ENCODE measurements at places on chromosomes 12 and 14. TPM values are rescaled to one million over a fixed set of nuclear protein-coding genes. Genes with fewer than 3 reads are reported as not detected.

DNA sequence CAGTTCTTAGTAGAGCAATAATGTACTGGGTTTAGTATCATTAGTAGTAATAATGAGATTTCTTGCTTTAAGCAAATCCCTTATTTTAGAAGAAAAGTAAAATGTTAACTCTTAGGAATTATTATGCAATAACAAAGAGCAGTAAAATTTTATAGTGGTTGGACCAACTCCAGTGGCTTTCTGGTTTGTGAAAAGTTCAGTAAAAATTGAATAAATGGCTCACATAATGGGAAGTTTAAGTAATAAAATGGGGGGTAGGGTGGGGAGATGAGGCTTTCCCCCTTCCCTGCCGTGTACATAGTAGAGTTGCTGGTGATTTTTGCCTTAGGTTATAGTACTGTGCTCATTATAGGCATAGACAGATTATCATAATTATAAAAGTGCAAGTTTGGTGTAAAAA is 250.5 kb upstream of the ATP2B1 start:
- H3K27ac ChIP-seq, result no peak overlapping the region
- H3K27me3 ChIP-seq, result no peaks in the 10 kb centered on the region
- H3K4me1 ChIP-seq, result peaks cover 26% of the 10 kb centered on the region
- no peak overlapping the region for H3K4me3 ChIP-seq

- no peak for DNase-seq
- peak overlapping the region; percentile 92 for H3K27ac ChIP-seq
- peaks cover 14% of the 10 kb centered on the region for H3K36me3 ChIP-seq
- H3K4me3 ChIP-seq, result no peak overlapping the region
- no peaks in the 10 kb centered on the region for H3K27me3 ChIP-seq
- H3K4me1 ChIP-seq, result peaks cover 94% of the 10 kb centered on the region
Observed at GRCh38 chr14:98187281-98187680, 1084.7 kb downstream of the BCL11B start.

Gene RDH16
- 0.12 TPM for total RNA-seq

Gene CNTN1
- not detected for total RNA-seq

Gene PROX2
- total RNA-seq, result 1.5 TPM

GRCh38 chr12:110104188-110105094 is 19.7 kb upstream of the IFT81 start:
- H3K4me1 ChIP-seq, result peaks cover 13% of the 10 kb centered on the region
- H3K27me3 ChIP-seq, result no peaks in the 10 kb centered on the region
- H3K4me3 ChIP-seq, result no peak overlapping the region
- DNase-seq, result no peak

GRCh38 chr14:105473677-105474482 is 741 bp upstream of the CRIP2 start:
- peaks cover 5% of the 10 kb centered on the region for H3K4me1 ChIP-seq
- DNase-seq, result peak; percentile 50
- no peak overlapping the region for H3K4me3 ChIP-seq

GRCh38 chr14:32078023-32078857 is 1.1 kb downstream of the ARHGAP5 start:
- peak overlapping the region; percentile 98 for H3K4me3 ChIP-seq
- H3K4me1 ChIP-seq, result peaks cover 47% of the 10 kb centered on the region

Gene SLC22A17
- total RNA-seq, result 2.2 TPM

Gene ITFG2
- 24.6 TPM for total RNA-seq

DNA sequence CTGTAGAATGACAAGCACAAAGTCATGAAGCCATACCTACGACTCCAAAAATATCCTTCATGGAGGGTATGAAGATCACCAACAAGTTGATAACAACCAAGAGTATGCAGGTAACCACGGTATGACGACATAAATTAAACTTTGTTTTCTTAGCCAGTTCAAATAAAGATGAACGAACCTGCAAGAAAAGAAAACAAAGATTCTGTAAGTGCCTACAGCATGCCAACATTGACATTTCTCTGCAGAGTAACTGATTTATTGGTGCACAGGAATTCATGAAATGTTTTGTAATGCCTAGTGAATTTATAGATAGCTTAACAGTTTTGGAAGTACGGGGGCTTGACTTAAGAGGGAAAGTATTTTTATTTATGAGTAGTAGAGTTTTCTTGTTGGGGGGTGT is 71.0 kb downstream of the SLC38A1 start:
- H3K4me3 ChIP-seq, result no peak overlapping the region
- H3K4me1 ChIP-seq, result peaks cover 27% of the 10 kb centered on the region
- DNase-seq, result no peak

DNA sequence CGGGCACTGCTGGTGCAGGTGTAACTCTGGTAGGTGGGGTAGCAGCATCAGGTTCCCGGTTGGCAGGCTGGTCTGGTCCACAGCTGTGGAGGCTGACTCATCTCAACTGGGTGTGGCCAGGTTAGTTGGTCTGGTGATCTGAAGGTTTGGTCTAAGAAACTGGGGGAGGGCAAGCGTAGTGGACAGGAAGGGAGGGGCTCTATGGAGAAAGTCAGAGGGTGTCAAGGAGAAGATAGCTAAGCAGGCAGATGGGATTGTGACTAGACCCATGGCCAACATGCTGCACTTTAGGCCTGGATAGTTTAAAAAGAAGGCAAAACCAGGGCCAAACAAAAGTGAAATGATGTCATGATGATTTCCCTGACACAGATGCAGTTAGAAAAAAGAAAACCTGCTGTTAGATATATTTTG is 7.9 kb downstream of the TRIM9 start:
- no peak overlapping the region for H3K27ac ChIP-seq
- DNase-seq, result no peak
- no peak overlapping the region for H3K4me3 ChIP-seq
- no peaks in the 10 kb centered on the region for H3K27me3 ChIP-seq

- H3K36me3 ChIP-seq, result no peaks in the 10 kb centered on the region
- no peaks in the 10 kb centered on the region for H3K4me1 ChIP-seq
- DNase-seq, result no peak
- H3K27me3 ChIP-seq, result peaks cover 23% of the 10 kb centered on the region
Observed at GRCh38 chr12:13471471-13471870, 274.9 kb downstream of the EMP1 start.

Gene SLC39A9
- total RNA-seq, result 47.9 TPM

- H3K27me3 ChIP-seq, result peaks cover 4% of the 10 kb centered on the region
- H3K27ac ChIP-seq, result no peak overlapping the region
- DNase-seq, result no peak
- no peak overlapping the region for H3K4me3 ChIP-seq
- no peaks in the 10 kb centered on the region for H3K36me3 ChIP-seq
Observed at GRCh38 chr14:95065411-95065810, 91.9 kb downstream of the DICER1 start.

DNA sequence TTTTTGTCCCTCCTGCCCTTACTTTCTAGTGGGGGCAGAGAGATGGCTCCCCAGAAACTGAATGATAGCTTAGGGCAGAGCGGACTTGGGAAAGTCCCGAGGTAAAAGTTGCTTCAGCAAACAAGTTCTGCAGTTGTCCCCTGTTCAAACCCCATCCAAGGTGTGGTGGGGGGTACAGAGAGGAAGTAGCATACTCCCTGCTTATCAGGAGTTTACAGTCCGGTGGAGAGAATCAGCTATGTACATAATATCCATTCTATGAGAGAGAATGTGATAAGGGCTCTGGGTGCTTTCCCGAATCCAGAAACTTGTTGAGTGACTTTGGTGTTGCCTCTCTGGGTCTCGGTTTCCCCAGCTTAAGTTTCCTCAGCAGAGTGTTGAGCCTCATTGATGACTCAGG is 40.4 kb upstream of the VRK1 start:
- H3K4me1 ChIP-seq, result no peaks in the 10 kb centered on the region
- no peaks in the 10 kb centered on the region for H3K36me3 ChIP-seq
- peaks cover 12% of the 10 kb centered on the region for H3K27me3 ChIP-seq
- no peak for DNase-seq

DNA sequence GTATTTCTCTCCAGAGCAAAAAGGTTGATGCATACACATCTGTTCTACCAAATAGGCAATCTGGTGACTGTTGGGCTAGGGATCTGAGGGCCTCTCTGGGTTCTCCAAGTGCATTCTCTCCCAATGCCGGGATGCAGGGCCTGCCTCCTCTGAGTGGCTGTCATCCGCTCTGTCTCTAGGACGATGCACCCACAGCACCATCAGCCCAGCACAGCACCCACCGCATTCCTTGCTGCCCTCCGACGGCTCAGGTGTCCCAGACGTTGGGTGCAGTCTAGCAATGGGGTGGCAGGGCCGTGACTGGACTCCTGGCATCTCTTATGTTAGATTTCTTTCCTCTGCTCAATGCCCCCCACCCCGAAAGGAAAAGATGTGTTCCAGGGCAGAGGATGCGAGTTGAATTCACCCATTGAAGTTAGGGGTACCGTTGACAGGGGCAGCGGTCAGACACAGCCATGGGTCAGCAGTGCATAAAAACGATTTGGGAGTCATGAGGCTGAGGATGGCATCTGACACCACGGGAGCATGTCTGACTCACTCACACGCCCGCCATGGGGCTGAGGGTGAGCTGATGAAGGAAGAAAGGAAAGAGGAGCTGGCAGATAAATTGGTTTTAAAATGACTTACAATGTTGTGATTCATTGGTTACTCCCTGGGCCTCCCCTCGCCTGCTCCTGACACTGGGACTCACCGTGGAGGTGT is 93.2 kb upstream of the C14orf180 start:
- DNase-seq, result no peak
- no peaks in the 10 kb centered on the region for H3K4me1 ChIP-seq
- no peak overlapping the region for H3K27ac ChIP-seq
- peaks cover 2% of the 10 kb centered on the region for H3K36me3 ChIP-seq
- no peak overlapping the region for H3K4me3 ChIP-seq

GRCh38 chr12:44603701-44604100 is 272.4 kb downstream of the NELL2 start:
- peaks cover 16% of the 10 kb centered on the region for H3K4me1 ChIP-seq
- peak overlapping the region; percentile 30 for H3K27ac ChIP-seq
- no peak for DNase-seq
- no peak overlapping the region for H3K4me3 ChIP-seq
- peaks cover 43% of the 10 kb centered on the region for H3K36me3 ChIP-seq

DNA sequence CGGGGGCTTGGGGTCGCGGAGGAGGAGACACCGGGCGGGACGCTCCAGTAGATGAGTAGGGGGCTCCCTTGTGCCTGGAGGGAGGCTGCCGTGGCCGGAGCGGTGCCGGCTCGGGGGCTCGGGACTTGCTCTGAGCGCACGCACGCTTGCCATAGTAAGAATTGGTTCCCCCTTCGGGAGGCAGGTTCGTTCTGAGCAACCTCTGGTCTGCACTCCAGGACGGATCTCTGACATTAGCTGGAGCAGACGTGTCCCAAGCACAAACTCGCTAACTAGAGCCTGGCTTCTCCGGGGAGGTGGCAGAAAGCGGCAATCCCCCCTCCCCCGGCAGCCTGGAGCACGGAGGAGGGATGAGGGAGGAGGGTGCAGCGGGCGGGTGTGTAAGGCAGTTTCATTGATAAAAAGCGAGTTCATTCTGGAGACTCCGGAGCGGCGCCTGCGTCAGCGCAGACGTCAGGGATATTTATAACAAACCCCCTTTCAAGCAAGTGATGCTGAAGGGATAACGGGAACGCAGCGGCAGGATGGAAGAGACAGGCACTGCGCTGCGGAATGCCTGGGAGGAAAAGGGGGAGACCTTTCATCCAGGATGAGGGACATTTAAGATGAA is 630 bp downstream of the FOS start:
- peak; percentile 61 for DNase-seq
- H3K27ac ChIP-seq, result peak overlapping the region; percentile 97
- H3K27me3 ChIP-seq, result peaks cover 44% of the 10 kb centered on the region
- peak overlapping the region; percentile 94 for H3K4me3 ChIP-seq

- H3K27ac ChIP-seq, result no peak overlapping the region
- no peak for DNase-seq
- H3K27me3 ChIP-seq, result no peaks in the 10 kb centered on the region
Observed at GRCh38 chr12:15851919-15852318, 30.3 kb upstream of the STRAP start.

Gene PPP4R4
- 2.0 TPM for total RNA-seq

Gene OTOGL
- total RNA-seq, result not detected

DNA sequence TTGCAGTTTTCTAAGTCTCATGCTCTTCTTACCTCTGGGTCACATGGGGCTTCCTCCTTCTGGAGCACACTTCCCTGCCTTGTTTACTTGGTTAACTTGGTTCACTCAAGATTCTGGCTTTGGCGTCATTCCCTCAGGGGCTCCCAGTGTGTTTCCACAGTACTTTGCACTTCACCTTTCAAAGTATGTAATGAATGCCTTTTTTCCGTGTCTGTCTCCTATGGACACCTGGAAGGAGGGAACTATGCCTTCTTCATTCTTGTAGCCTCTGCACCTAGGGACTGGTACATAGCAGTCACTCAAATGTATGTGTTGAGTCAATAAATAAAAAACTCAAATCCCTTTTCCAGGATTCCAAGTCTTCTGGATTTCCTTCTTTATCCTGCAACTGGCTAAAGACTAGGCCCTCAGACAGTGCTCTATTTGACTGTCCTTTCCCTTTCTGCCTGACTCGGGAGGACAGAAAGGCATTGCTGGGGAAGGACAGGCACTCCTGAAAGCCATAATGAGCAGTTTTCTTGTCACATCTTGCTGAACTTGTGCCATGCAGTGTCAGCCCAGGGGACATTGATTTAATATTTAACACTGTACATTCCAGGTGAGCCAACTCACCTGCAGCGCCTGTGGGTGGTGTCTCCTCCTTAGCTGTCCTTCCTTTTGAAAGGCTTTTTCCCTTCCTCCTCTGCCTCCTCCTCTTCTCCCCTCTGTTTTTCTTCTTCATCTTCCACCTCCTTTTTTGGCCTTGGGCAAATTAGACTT is 12.8 kb downstream of the MYRFL start:
- no peak for DNase-seq
- H3K36me3 ChIP-seq, result no peaks in the 10 kb centered on the region
- no peak overlapping the region for H3K27ac ChIP-seq
- H3K27me3 ChIP-seq, result peaks cover 19% of the 10 kb centered on the region

Gene NAB2
- 48.0 TPM for total RNA-seq

Gene ADAM20
- total RNA-seq, result not detected

Gene CPNE8
- 4.2 TPM for total RNA-seq

Gene SYNDIG1L
- total RNA-seq, result not detected

Gene L2HGDH
- 21.1 TPM for total RNA-seq

DNA sequence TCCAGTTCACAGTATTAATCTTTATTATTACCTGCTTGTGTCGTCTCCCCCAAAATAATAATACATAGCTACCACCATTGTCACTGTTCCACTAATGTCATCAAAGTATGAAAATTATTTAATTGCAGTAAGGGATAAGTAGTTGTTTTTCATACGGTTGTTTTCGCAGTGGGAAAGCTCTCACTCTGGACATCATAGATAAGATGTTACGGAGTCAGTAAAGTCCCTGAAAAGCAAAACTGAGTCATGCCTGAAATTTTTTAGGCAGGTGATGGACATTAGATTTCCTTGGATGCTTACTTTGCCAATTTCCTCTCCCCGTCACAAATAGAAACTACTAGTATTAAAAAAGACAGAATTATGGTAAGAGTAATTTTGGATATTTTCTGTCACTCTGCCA is 13.2 kb downstream of the PNP start:
- DNase-seq, result no peak
- peaks cover 24% of the 10 kb centered on the region for H3K4me1 ChIP-seq
- peaks cover 17% of the 10 kb centered on the region for H3K36me3 ChIP-seq
- H3K4me3 ChIP-seq, result no peak overlapping the region
- no peaks in the 10 kb centered on the region for H3K27me3 ChIP-seq

Gene KRT85
- total RNA-seq, result not detected

Gene RPL41
- total RNA-seq, result 5,444 TPM

DNA sequence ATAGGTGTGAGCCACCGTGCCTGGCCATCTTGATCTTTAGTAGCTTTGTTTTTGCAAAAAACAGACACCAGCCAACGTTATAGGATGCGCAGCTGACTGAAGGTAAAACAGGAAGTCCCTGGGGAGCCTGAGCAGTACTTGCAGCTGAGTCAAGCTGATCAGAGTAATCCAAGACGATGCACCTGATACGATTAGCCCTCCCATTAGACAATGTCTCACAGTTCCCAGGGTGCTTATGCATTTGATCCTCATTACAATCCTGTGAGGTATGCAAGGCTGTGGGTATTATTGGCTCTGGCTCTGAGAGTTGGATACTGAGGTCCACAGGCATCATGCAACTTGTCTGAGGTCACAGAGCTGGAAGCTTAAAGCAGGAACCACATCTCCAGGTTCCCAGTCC is 8.1 kb downstream of the KRT18 start:
- H3K27me3 ChIP-seq, result no peaks in the 10 kb centered on the region
- no peaks in the 10 kb centered on the region for H3K4me1 ChIP-seq
- no peak for DNase-seq

All from activated naive CD8-positive, alpha-beta T cell treated with anti-CD3 and anti-CD28 coated beads for 36 hours (primary cell).